ENCODE measurements at places on chromosomes 3 and 15.

DNA sequence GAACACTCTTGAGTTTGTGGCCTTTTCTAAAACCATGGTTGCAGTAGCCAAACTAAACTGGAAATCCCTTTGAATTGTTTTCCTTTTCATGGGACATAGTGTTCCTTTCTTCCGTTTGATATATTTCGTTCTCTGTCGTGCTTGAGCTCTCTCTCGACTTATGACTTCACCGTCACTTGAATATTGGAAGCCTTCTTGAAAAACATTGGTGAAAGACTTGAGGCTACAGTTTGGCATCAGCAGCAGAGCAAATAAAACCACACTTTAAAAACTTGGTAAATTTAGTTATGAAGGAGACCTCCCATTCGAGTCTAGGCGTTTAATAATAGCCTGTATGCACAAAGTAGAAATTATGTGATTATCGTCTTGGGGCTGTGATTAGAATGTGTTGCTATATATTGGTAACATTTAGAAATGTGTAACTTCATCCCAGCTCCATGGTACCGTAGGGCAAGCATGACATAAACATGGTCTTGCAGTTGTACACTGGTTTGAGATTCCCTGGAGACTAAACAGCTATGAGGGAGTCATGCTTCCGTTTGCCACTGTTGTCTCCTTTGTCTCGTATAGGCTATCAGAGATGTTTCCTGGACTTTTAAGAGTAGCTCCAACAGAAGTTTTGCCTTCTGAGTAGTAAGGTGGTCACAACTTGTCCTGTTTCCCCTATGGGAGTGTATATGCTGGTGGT, 122.3 kb downstream of the PTPRG start:
- DNase-seq: no peak

- DNase-seq: no peak
These were observed 158.3 kb downstream of the ECT2 start for GRCh38 chr3:172908771-172909270.

GRCh38 chr3:117393119-117393518, 683.5 kb downstream of the TUSC7 start:
- DNase-seq: no peak

GRCh38 chr3:138800248-138800647, 34.5 kb downstream of the PIK3CB start:
- no peak for DNase-seq

- DNase-seq: no peak
These were observed 713.3 kb upstream of the CBLB start for GRCh38 chr3:106582151-106582550.

- DNase-seq: no peak
These were observed 75.5 kb upstream of the IQSEC1 start for GRCh38 chr3:13148561-13149329.

DNA sequence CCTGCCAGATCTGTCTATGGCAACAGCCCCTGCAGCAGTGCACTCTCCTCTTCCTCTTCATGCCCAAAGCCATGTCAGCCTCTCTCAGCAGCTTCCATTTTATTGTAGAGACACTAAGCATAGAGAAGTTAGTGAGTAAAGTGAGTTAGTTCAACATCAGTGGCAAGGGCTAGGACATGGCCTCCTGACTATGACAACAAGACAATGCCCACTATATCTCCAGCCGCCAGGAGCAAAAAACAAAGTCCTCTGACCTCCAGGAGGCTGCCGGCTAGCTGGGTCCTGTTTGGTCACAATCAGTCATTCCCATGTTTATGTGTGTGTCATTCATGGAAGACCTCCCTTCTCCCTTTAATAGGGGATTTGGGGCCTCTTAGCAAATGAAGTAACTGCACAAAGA, 14.9 kb downstream of the NR1I2 start:
- no peak for DNase-seq

GRCh38 chr3:192915304-192915703, 2.4 kb downstream of the MB21D2 start:
- no peak for DNase-seq

GRCh38 chr3:178393824-178394223, 142.4 kb upstream of the KCNMB2 start:
- no peak for DNase-seq

GRCh38 chr3:127274200-127274760, 13.6 kb downstream of the PRR20G start:
- DNase-seq: no peak

DNA sequence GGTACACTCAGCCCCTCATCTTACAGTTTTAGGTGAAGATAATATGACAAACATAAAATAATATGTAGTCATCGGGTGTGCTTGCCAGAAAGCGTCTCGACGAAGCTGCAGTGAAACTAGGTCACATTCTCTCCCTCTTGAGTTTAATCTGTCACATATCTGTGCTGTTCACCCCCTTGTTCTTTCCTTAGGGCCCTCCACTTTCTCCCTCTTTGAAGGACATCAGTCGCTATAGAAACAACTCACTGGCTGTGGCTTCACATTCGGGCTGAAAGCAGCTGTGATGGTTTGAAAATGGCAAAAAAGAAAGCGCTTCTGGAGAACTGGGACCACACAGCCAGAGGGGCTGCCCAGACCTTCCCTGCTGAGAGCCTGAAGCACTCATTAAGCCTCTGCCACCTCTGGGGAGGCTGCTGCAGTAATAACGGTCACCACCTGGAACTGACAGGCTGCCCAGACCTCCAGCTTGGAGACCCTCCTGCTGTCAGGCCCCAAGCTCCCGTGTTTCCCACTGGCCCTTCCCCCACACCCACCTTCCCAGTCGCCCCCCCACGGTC, 50.3 kb downstream of the ABTB1 start:
- no peak for DNase-seq

GRCh38 chr3:16550305-16550675, 36.8 kb upstream of the RFTN1 start:
- no peak for DNase-seq

- no peak for DNase-seq
These were observed 23.8 kb downstream of the FEM1B start for GRCh38 chr15:68301301-68301700.

DNA sequence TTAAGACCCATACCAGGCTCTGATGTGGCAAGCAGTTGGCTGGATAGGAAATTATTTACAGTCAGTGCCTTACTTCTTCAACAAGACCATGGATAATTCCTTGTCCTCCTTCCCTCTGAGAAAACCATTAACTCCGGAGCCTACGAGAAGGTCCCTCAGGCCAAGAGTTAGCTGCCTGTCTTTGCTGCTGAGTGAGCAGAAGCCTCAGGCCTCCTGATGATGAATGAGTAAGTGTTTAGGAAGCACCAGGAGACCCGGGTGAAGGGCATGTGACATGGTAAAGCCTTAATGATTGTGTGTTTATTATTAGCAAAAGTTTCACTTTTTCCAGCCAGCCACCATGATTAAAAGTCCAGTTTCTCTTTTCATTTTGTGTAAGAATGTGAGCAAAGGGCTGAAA, 174.9 kb upstream of the TOPAZ1 start:
- no peak for DNase-seq

GRCh38 chr3:525415-525814, 328.9 kb downstream of the CHL1 start:
- no peak for DNase-seq

DNA sequence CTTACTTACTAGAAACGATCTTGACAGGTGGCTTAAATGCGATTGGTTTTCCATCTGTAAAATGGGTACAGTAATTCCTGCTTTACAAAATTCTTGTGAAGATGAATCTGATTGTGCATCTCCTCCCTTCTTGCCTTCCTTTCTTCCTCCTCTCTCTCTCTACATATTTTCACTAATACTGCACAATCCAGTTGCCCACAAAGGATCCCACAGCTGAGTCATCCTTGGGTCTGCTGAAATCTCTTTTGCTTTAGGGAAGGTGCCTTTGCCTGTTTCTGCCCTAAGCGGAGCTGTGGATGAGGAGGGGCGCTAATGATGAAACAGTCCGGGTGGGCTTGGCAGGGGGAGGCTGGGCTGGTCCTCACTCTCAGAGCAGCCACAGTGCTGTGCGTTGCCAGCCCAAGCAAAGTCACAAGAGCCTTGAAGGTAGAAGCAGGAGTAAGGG, 46.1 kb downstream of the AMOTL2 start:
- DNase-seq: no peak

DNA sequence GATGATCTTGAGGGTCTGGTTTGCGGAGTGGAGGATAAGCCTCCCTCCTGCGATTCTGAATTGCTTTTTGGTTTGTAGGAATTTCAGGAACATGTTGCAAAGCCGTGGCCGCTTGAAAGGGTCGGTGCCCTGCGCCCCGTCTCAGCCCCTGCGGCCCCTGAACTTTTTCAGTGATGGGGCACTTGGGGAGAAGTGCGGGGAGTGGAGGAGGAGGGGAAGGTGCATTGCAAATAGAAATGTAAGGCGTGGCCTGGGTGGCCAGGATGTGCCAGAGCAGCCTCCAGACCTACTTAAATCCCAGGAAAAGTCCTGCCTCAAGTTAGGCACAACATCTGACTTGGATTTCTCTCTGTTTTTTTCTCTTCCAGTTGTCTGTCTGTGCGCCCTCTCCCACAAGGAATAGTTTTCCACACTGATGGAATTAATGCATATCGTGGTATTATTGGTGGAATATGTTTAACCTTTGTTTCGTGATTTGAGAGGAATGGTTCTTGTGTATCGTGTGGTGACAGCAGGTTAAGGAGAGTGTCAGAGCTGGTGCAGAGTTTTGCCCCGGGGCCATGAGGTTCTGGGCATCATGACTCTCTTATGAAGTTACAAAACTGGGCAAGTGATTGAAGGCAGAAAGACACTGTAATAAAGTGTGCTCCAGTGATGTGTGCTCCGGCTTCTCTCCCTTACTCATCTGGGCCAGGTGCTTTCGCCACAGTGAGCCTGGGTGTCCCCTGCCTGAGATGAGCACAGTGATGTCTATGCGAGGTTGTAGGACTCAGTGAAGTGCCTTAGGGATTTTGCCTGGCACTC, 153.8 kb downstream of the PGPEP1L start:
- no peak for DNase-seq

DNA sequence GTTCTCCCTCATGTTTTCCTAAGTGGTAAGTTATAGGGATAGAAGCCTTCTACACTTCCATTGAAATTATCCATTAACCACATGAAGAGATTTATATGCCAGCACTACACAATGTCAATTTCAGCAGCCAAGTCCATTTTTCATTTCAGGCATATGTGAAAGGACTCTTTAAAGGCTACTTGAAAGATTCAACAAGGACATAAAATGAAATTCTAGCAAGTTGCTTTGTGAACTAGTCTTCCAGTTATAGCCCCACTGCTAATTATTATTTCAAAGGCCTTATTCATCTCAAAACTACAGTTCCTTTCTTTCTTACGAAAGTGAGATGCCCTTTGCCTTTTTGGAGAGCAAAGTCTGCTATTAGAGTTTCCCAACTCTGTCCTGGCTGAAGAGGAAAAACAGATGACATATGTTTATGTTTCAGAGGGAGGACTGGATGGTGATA, 66.0 kb upstream of the SLC2A2 start:
- no peak for DNase-seq

DNA sequence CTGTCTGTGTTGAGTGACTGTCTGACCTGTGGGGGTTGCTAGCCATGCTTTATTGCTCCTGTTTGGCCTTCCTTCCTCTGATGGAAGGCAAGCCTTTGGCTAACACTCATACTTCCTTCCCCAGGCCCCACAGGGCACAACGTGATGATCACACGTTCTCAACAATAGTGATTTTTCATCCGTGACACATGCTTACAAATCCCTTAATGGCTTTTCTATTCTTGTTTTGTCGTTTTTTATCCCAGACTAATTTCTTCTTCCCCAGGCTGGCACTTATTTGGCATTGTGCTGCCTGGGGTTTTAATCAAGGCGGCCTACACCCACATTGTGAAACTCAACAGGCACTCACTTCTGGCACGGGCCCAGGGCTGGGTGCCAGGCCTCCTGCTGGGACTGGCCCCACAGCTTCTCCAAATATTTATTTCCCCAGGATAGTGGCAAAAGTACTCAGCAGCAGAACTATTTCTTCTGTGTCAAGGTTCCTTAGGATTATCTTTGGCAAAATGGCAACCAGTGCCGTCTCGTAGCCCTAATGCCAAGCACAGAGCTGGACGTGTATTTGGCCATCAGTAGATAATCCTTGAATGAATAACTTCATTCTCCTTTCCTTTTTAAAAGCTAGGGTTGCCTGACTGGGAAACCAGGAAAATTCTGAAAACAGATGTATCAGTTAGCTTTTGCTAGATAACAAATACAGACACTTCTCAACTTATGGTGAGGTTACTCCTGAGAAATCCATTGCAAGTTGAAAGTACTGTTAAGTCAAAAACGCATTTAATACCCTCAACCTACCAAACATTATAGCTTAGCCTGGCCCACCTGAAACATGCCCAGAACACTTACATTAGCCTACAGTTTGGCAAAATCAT, 30.6 kb downstream of the CMTM7 start:
- DNase-seq: no peak

- no peak for DNase-seq
These were observed 515 bp upstream of the MTHFS start for GRCh38 chr15:79897380-79897678.

- no peak for DNase-seq
These were observed 35.5 kb downstream of the NR2F2 start for GRCh38 chr15:96365781-96366525.

DNA sequence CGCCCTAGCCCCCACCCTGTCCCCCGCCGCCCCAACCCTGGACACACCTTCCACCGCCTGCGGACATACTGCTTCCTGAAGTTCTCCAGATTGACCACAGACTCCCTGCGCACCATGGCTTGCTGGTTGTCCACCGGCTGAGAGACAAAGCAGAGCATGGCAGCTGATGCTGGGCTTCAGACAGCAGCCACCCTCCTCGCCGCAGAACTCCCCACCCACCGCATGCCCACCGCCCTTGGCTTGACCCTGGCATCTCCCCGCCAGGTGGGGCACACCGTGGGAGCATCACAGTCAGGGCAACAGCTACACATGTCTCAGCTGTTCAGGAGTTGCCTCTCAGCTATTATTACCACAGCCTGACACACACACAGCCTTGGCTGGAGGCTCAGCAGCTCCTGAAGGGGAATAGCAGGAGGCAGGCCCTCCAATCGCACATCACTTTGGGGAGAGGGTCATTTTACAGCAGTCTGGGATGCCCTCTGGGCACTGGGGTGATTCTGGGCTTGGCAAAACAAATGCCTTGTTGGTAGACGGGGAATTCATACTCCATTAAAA, 78.4 kb upstream of the HERC1 start:
- DNase-seq: no peak

GRCh38 chr3:118504906-118505305, 529.7 kb downstream of the IGSF11 start:
- DNase-seq: no peak

DNA sequence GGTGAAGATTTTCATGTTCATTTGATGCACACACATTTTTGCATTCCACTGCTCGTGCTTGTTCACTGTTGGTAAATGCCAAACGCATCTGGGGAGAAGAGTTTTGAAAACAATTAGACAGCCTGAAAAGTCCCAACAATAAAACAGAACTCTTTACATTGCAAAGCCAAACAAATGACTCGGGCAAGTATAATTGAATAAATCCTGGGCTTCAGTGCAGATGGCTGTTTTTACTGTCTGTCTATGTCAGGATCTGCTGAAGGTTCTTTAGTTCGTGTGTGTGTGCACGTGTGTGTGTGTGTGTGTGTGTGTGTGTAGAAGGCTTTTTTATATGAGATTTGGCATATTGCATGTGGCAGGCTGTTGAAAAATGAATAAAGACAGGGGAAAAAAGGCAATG, 277.5 kb upstream of the CDIN1 start:
- no peak for DNase-seq

GRCh38 chr3:168220556-168220955, 124.8 kb upstream of the GOLIM4 start:
- DNase-seq: no peak

GRCh38 chr3:136380530-136380929, 130.4 kb downstream of the PCCB start:
- DNase-seq: no peak

- DNase-seq: no peak
These were observed 30.5 kb upstream of the IQCF2 start for GRCh38 chr3:51830836-51831385.

Measured in activated CD4-positive, alpha-beta T cell treated with anti-CD3 and anti-CD28 coated beads, Interleukin-2, amount 50 U/mL, for 1 hour (primary cell).